ENCODE measurements at places on chromosomes 11 and 22. TPM values are rescaled to one million over a fixed set of nuclear protein-coding genes. Genes with fewer than 3 reads are reported as not detected.

IMMP1L gene
- 2.0 TPM for total RNA-seq

MMP13 gene
- not detected for total RNA-seq

SMC1B gene
- total RNA-seq = not detected

NTM gene
- 1.5 TPM for total RNA-seq

LARGE2 gene
- not detected for total RNA-seq

OR5T1 gene
- not detected for total RNA-seq

YPEL1 gene
- total RNA-seq = 0.68 TPM

MB gene
- not detected for total RNA-seq

PRRG4 gene
- not detected for total RNA-seq

RIBC2 gene
- not detected for total RNA-seq

SLC22A24 gene
- total RNA-seq = not detected

IFITM5 gene
- not detected for total RNA-seq

OR5B21 gene
- total RNA-seq = not detected

UBQLNL gene
- total RNA-seq = not detected

GRM5 gene
- not detected for total RNA-seq

MAPK8IP2 gene
- total RNA-seq = 2.7 TPM

OR51V1 gene
- total RNA-seq = not detected

CYTH4 gene
- not detected for total RNA-seq

BARX2 gene
- total RNA-seq = not detected

CFAP300 gene
- 2.0 TPM for total RNA-seq

KRTAP5-7 gene
- total RNA-seq = not detected

KRTAP5-4 gene
- not detected for total RNA-seq

RBMXL2 gene
- not detected for total RNA-seq

Data from pericardium fibroblast (primary cell).